ENCODE measurements at places on chromosomes 3 and 15.

DNA sequence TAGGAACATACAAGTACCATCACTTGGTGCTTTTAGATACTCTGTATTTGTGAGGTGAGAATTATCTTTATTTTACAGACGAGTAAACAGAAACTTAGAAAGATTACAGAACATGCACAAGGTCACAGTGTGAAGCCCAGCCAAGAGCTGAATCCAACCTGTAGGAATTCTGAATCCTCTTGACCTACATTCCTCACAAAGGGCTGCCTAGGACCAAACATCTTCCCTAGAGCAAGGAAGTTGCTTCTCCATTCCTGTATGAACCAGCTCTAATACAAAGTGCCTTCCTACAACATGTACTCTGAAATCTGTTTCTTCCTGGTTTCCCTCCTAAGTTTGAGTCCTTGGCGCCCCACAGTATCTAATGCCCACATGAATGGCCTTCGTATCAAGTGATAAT lies 2.9 kb downstream of the HDGFL3 start:
- no peak for DNase-seq

DNA sequence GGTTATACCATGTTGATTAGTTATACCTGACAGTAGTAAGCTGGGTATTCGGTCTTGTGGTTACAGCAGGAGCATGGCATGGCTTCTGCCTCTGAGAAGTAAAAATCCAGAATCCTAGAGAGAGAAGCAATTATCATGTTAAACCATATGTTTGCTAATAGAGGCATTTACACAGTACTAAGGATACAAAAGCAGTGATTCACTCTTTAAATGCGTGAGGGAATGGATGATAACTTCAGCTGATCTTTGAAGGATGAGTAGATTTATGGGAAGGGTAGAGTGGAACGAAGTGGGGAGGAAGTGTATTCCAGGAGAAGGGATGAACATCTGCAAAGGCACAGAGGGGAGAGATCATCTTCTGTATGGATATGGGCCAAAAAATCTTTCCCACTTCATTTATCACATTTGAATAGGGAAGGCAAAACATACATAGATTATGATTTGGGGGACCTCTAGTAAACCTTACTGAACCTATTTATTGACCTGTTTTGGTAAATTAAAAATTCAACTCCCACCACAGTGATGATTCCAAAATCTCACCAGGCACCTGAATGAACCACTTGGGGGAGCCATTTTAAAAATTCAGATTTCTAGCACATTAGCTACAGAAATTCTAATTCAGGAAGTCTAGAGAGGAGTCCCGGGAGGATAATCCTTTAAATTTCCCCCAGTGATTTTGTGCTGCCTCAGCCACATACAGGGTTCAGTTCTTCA lies 35.1 kb downstream of the IGSF10 start:
- DNase-seq = no peak

DNA sequence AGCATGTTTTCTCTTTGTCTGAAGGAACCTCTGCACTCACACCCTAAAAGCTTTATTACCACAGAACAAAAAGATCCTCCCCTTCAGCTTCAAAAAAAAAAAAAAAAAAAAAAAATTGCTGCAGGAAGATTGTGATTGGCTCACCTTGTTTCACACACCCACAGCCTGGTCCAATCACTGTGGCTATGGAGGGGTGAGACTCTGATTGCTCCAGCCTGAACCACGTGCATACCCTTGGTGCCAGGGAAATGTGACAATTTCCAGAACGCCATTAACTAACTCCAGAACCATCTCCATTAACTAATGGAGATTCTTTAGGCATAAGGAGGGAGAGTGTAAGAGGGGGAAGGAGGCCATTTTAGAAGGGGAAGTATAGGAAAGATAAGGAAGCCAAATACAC lies 106.5 kb upstream of the CRBN start:
- no peak for DNase-seq

DNA sequence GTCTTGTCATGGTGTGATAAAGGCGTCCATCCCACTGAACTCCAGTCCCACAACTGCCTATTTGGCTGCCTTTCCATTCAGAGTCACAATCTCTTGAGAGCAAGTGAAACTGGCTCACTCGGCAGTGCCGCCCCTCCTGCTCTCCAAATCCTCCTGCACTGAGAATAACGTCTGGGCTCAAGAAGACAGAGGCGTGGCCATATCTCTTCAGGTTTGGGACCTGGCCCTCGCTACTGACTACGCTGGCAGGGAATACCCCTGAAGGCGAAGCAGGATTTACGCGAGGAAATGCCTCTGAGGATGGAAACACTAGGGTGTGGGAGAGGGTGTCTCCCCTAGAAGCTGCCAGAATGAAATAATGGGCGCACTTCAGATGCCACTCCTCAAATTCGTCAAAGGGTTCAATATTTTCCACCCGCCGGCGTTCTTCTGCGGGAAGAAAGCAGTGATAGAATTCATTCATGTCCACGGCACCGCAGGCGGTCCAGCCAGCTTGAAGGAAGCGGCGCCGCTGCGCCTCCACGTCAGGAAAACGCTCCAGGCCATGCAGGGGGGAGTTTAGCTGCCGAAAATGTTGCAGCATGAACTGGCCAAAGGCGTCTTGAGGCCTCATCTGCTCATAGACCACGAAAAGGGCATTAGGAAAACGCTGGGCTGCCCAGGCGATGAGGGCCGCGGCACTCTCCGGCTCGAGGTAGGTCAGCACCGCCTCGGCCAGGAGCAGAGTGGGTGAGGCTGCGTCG lies 985 bp downstream of the LCMT2 start:
- DNase-seq = no peak

- DNase-seq = no peak
Observed at GRCh38 chr15:70826634-70827033, 27.3 kb downstream of the LARP6 start.

GRCh38 chr3:127204841-127205582 lies 12.1 kb downstream of the PRR23E start:
- no peak for DNase-seq

DNA sequence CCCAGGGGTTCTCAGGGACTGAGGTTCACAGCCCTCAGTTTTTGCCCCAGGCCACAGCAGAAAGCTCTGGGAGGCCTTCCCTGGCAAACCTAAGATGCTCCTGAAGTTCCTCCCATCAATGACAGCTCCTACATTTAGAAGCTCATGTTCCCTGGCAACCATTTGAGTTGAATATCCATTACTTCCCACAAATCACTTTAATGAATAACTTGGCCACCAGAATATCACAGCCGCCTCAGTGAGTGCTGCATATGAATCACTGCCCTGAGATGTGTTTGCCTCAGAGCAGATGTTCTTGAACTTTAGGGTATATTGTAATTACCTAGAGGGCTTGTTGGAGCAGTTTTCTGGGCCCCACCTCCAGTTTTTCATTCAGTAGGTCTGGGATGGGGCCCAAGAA lies 27.4 kb downstream of the SLCO2A1 start:
- no peak for DNase-seq

DNA sequence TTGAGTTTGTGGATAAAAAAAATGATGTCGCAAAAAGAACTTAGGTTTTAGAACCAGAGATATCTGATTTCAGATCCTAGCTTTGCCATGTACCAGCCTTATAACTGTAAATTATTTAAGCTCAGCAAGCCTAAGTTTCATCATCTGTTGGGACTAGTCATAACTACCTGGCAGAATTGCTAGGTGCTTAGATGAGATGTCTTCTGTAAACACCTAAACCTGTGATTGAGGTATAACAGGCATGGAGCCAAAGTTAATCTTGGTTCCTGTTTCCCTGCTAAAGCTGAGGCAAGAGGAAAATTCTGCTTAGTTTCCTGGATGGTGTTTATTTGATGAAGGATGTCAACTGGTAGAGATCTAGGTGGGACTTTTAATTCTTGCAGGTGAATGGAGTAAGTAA lies 331.3 kb upstream of the RBMS3 start:
- no peak for DNase-seq

DNA sequence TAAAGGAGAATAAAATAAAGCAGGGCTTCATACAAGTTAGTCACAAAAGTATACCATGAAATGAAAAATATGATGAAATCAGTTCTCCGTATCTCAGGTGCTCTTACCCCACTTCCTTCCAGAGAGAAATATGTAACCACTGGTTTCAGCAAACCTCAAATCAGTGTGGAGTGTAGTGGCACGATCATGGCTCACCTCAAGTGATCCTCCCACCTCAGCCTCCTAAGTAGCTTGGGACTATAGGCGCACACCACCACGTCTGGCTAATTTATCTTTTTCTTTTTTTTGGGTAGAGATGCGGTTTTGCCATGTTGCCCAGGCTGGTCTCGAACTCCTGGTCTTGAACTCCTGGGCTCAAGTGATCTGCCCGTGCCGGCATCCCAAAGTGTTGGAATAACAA lies 24.2 kb downstream of the DENND4A start:
- DNase-seq = peak; percentile 38

DNA sequence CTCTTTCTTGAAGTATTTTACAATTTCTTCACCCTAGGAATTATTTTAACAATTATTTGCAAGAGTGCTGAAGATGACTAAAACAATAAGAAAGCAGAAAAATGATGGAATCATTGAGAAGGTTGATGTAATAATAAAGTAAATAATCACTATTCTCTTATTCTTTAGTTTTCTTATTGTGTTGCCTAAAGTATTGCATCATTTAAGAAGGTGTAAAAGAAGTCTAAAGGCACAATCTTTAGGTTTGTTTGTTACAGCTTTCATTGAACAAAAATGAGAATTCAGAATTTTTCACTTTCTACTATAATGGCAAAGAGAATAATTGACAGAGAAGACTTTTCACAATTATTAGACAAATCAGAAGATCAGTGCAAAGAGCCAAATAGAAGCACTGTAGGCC lies 65.2 kb downstream of the ASTE1 start:
- DNase-seq = no peak
